HS-5 (cell line): ENCODE measurements at places on chromosomes 16 and 17.
A peak's percentile ranks its signal among the peaks of the same experiment; 100 is the strongest.

DNA sequence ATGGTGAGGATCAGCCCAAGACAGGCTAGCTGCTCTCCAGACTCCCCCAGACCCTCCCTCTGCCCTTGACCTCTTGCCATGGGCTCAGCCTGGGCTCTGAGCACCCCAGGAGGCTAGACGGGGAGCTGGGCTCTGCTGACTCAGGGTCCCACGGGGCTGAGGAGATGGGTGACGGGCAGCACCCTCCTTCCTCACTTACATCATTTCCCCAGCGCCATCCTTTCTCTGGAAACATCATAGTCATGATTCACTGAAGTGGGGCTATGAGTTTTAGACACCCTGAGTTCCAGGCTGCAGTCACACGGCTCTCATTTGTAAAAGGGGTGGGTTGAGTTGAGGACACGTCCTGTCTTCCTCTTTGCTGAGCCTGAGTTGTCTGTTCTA lies 3.0 kb upstream of the ITGAX start:
- DNase-seq, result no peak

DNA sequence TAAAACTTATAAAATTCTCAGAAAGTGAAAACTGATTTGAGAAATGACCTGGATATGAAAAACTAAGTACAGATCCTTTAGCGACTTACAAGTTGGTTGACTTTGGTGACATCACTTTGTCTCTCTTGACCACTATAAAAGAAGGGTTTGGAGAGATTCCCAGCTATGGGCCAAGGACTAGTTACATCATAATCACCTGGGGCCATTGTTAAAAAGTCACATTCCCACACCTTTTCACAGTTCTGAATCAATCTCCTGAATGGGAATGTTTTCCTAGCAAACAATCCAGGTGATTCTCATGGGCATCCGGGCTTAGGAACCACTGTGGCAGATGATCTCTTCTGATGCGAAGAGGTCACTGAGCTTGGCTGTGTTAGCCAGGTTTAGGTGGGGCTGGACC lies 620 bp upstream of the VWA3A start:
- DNase-seq, result no peak

DNA sequence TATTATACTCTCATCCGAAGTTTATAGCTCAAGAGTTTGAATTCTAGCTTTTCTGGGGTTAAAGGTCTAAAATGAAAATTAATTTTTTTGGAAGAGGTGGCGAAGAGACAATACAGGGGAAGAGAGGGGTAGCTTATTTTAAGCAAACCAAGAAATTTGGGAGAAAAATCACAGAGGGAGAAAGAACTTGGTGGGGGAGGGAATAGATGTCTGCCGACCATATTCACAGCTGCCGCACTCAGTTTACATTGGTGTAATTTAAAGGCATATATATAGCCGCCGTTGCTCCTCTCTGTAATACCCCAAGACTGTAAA lies 6.5 kb upstream of the ZFHX3 start:
- DNase-seq, result no peak

DNA sequence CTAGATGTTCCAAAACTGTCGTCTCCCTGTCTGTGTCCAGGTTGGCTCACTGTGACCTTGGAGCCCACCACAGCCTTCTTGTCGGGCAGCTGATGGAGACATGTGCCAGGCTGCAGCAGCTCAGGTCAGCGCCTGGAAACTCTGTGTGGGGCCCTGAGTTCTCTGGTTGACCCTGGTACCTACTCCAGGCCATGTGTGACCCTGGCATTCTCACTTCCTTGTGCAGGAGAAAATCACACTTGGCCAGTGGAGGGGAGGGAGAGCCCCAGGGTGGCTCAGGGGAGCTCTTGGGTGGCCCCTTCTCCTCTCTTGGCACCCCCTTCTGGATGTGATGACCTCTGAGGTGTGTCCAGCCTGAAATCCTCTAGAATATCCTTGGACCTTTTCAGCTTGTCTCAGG lies 25.0 kb upstream of the CPNE2 start:
- DNase-seq, result no peak

DNA sequence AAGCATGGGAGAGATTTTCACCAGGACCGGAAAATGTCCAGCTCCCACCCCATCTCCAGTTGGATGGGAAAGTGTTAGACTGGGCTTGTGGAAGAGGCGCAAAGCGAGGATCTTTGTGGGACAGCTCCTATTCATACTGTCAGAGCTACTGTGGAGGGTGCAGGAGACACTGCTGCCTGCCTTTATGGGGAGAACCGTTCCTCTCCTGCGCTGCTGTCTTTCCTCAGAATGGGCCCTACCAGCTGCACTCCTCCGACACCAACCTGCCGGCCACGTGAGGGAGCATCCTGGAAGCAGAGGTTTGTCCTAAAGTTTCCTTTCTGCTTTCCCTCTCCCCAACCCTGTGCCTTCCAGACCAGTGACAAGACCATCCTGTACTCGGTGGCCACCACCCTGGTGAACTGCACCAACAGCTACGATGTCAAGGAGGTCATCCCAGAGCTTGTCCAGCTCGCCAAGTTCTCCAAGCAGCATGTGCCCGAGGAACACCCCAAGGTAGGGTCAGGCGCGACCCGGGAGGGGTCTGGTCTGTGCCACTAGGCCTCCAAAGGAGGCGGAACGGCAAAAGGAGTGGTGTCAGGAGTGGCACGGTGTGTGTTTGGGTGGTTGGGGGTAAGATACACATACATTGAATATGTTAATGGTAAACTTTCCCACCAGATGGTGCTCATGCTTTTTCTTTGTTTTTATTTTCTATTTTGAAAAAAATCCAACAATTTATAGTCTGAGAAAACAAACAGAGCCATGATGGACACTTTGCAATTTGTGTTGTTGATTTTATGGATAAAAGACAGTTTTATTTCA lies 23.0 kb downstream of the SLC35G3 start:
- DNase-seq, result peak; percentile 10

DNA sequence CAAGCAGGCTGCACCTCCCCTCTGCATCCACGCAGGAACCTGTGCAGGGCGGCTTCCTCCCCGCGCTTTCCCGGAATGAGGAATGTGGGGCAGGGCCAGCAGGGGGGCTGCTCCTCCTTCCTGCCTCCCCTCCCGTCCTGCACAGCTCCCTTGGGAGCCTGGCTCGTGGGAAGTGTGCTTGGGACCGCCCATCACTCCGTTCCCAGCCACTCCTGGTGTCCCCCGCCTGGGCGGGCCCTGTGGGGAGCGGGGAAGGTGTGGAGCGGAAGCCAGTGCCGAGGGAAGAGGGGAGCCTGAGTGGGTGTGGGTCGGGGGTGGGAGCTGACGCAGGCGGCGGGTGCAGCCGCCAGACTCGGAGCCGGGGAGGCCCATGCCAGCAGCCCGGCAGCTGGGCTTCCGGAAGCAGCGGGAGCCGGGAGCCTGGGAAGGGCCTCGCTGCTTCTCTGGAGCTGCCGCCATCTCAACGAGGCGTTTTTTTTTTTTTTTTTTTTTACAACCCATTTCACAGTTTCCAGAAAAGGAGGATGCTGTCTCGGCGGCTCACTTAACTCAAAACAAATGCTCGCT lies 24.1 kb downstream of the BAHCC1 start:
- no peak for DNase-seq

DNA sequence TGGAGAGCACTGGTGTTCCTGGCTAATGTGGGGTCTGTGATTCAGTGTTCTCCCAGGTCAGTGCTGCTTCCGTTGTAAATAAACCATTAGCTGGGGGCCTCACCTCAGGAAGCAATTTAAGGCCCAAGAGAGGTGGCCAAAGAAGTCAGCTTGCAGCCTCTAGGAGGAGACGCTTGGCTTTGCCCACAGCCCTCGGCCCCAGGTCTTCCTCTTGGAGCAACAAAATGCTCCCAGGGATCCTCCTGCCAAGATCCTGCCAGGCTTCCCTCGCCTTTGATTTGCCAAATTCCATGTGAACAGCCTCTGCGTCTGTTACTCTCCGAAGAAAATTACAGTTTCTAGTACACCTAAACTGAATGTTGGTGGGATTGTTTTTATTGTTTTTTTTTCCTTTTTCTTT lies 62.4 kb upstream of the TBX2 start:
- DNase-seq, result no peak

DNA sequence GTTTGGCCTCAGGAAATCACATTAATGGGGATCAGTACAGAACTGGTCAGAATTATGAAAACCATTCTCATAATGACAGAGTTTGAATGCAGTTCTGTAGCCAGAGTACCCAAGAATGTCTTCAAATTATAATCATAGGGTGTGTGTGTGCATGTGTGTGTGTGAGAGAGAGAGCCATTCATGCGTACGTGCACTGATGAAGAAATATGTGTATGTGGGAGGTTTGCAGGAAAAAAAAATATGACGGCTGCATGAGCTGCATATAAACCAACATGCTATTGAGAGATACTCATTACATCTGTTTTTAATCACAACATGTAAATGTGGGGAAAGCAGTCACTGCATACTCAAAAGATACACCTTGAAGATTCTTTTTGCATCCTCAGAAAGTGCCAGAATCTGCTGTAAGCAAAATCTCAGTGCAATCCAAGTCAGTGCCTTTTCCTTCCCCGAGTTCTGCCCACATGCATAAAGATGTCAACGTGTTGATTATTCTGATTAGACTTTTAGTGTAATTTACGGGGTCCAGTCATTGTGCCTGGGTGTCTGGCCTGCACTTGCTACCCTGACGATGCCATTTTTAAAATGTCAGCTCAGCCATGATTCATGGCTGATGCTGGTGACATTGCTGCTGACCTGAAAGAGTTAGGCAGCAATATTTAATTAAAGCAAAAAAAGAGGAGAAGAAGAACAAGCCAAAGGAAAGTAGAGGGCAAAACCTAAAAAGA lies 378.7 kb upstream of the ZFHX3 start:
- DNase-seq, result no peak

GRCh38 chr17:76772842-76773525 lies 35.1 kb downstream of the MFSD11 start:
- peak; percentile 77 for DNase-seq

- no peak for DNase-seq
Measured at GRCh38 chr16:50613281-50613963, 65.2 kb downstream of the NKD1 start.

GRCh38 chr16:23334950-23335349 lies 32.8 kb downstream of the SCNN1B start:
- no peak for DNase-seq

- no peak for DNase-seq
Measured at GRCh38 chr16:22123759-22124490, 31.6 kb downstream of the VWA3A start.

- no peak for DNase-seq
Measured at GRCh38 chr16:71426069-71426879, 15.6 kb downstream of the TLE7 start.

GRCh38 chr17:76074390-76075363 lies at the start of gene GALR2:
TSS of gene GALR2 (plus strand) at chr17:76074781. CDS start at chr17:76074884, 103 bp downstream.
- DNase-seq, result no peak

GRCh38 chr16:50010212-50010611 lies 14.8 kb upstream of the CNEP1R1 start:
- DNase-seq, result no peak

DNA sequence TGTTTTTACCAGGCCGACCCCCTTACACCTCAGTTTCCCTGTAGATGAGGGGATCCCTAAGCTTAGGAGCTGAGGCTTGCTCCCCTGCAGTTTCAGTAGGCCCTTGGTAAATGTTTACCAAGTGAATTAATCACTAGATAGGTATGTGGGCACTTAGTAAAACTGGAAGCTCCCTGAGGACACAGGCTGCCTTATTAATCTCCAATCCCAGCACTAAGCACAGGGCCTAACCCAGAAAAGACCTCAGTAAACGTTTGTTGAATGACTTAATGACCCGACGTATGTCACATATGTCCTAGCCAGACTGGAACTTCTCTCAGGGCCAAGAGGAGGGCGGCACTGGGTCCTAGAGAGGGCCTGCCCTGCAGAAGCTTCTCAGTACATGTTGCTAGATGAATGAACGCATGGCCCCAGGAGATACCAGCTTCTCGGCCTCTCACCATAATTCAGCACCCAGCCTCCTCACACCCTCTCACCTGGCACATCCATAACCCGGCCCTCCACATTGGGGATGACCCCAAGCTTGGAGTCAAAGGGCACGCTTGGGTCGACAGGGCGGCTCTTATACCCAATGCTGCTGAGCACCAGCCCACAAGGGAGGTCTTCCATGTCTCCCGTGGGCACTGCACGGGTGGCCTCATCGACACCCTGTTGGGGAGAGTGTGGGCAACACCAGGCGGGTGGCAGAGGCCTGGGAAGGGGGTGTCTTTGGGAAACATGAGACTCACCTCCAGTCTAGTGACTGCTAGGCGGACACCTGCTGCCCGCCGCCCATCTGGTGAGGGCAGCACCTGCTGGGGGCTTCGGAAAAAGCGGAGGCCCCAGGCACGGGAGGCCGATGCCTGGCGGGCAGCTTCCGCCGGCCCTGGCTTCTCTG lies 4.0 kb upstream of the GRIN2C start:
- DNase-seq, result no peak

DNA sequence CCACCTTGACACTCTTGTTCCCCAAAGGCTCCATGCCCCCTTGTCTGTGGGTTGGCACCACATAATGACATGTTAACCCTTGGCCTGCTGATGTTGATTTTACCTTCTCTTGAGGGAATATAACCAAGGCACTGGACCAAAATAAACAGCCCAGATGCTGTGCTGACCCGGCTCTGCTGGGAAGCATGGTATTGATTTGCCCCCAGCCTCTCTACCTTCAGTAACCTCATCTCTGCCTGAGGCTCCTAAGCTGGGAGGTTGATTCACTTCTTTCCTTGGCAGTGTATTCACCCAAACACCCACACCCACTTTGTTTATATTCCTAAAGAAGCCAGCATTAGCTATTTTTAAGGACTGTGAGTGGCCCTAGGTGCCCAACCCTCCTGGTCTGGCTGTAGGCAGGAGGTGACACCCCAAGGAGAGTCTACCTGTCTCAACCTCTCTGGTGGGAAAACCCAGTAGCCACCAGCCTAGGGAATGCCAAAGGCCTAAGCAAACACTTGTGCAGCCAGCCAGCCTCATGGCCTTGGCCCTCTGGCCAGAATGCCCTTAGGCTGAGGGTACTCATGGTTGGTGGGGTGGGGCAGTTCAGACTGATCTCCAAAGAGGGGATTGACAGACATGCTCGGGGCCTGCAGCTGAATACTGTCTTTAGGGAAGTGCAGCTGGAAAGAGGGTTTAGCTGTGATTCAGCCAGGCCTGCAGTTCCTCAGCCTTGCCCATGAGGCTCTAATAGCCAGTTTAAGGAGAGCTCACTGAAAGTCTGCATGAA lies 42.7 kb downstream of the GNAO1 start:
- no peak for DNase-seq

DNA sequence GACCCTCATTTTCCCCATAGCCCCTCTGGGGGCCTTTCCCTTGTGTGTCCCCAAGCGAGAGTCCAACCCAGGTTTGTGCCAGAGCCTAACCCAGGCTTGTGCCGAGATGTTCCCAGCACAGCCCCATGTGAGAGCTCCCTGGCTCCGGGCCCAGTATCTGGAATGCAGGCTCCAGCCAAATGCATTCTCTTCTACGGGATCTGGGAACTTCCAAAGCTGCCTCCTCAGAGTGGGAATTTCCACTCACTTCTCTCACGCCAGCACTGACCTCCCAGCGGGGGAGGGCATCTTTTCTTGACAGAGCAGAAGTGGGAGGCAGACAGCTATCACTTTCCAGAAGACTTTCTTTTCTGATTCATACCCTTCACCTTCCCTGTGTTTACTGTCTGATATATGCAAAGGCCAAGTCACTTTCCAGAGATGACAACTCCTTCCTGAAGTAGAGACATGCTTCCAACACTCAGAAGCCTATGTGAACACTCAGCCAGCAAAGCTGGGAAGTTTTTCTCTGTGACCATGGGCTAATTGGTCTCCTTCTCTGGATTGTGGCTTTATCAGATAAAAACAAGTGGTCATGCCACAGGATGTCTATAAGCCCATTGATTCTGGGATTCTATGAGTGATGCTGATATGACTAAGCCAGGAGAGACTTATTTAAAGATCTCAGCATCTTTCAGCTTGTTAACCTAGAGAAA lies 2.5 kb upstream of the CCL2 start:
- no peak for DNase-seq

GRCh38 chr16:79037521-79038373 lies 562.8 kb downstream of the MAF start:
- no peak for DNase-seq

- DNase-seq, result no peak
Measured at GRCh38 chr16:86565644-86566511, 751 bp upstream of the FOXC2 start.
